T47D (cell line): ENCODE measurements at places on chromosomes 5 and 9.

GRCh38 chr5:59562756-59563389 is 330.7 kb downstream of the PDE4D start:
- DNase-seq, result no peak

GRCh38 chr9:129894120-129894823 is 59.0 kb downstream of the USP20 start:
- DNase-seq, result no peak

DNA sequence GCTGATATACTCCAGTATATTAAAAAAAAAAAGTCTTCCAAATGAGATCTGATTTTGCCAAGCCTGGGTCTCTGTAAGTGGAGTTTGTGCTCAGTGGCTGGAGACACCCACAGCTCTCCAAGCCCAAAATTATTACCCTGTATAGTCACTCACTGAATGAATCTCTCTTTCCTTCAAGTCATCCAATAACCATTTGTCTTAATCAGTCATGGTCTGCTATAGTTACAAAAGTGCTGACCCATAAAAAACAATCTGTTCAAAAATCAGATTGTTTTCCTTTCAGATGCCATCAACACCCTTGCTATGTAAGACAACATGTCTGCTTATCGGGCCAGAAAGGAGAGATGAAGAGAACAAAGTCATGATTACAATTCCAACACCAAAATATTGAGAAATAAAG is 159.4 kb upstream of the FST start:
- no peak for DNase-seq

DNA sequence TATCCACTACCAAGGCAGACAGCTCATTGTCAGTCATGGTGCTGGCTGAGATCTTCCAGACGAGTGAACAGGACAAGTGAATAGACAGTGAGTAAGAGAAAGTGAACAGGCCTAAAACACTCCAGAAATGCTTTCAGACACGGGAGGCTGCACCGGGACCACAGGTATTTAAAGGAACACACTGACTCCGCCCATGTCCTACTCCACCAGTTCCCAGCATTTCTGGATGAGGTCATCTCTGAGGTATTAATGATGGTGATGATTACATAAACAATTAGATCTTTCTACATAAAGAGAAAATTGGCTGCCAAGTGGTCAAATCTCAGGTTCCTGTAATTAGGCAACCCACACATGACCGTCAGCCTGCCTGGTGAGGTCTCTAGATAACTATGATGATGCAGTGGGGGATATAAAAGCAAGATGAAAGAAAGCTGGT is at the start of gene ACTBL2:
Gene ACTBL2, minus strand, starts transcription at position 141 of the 436 bp plus-strand sequence. Its CDS starts 104 bp downstream, at position 37.
- peak; percentile 35 for DNase-seq

GRCh38 chr5:37626266-37626665 is 213.6 kb downstream of the GDNF start:
- no peak for DNase-seq

DNA sequence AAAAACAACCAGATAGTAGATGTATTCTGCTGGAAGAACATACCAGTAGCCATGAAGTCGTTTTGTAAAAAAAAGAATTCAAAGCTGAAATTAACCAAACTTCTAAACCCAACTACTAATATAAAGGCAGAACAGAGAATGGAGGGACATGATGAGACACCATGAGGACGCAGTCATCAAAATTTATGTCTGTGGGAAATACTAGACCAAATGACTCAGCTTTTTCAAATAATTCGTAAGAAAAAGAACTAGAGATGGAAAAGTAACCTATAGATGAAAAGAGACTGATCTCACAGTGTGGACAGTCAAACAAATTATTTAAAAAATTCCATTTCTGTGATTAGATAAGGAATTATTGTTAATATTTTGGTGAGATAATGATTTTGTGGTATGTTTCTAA is 10.3 kb downstream of the TTC23L start:
- no peak for DNase-seq

DNA sequence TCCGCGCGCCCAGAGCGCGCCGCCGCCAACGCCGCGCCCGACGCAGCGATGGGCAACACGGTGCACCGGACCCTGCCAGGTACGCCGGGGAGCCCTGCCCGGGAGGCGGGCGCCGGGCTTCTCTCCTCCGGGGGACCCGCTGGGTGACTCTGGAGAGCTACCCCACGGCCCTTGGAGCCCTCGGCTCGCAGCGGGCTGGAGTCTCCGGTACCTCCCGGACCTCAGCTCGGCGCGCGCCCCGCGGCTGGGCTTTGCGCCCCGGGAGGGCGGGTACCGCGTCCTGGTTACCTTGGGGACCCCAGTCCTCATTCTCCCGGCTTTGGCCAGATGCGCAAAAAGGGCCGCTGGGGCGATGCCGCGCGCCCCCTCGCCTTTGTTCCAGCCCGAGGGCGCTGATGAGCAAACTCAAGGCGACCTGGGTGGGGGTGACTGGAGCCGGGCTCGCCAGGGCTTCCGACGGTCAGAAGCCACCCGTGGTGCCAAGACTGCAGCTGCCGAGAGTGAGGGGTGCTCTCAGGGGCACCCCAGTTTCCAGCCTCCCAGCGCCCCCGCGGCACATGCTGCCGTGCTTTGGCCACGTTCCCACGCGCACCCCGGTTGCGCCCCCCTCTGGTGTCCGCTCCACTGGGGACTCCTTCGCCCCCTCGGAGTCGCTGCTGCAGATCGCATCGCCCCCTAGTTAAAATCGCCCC is 442 bp downstream of the NEURL1B start:
- no peak for DNase-seq

DNA sequence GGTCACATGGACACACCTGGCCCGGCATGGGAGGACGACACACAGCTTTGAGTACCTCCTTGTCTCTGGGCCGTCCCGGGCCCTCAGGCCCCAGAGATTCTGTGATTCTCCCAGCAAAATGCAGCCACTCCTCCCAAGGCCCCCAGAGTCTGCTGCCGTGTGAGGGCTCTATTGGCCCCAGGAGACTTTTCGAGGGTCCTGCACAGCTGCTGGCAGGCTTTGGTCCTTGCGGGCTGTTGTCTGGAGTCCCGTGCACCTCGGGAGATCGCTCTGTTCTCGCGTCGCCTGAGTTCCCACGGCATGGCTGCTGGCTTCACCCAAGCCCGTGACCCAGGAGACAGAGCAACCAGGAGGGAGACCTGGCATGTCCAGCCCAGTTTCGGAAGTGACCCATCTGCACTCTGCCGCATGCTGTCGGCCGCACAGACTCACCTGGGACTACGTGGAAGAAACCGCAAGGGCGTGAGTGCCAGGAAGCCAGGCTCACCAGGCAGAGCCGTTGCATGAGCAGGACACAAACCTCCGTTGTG is 46.8 kb upstream of the NKD2 start:
- no peak for DNase-seq

GRCh38 chr5:139838381-139839197 is 43.0 kb downstream of the PSD2 start:
- no peak for DNase-seq

GRCh38 chr5:95841914-95842812 is 19.6 kb upstream of the GLRX start:
- DNase-seq, result no peak
